ENCODE measurements at places on chromosomes 5 and 9. TPM values are rescaled to one million over a fixed set of nuclear protein-coding genes. Genes with fewer than 3 reads are reported as not detected.
A peak's percentile ranks its signal among the peaks of the same experiment; 100 is the strongest.

GRCh38 chr5:53422539-53422938, 57.9 kb upstream of the FST start:
- no peak for DNase-seq

DNA sequence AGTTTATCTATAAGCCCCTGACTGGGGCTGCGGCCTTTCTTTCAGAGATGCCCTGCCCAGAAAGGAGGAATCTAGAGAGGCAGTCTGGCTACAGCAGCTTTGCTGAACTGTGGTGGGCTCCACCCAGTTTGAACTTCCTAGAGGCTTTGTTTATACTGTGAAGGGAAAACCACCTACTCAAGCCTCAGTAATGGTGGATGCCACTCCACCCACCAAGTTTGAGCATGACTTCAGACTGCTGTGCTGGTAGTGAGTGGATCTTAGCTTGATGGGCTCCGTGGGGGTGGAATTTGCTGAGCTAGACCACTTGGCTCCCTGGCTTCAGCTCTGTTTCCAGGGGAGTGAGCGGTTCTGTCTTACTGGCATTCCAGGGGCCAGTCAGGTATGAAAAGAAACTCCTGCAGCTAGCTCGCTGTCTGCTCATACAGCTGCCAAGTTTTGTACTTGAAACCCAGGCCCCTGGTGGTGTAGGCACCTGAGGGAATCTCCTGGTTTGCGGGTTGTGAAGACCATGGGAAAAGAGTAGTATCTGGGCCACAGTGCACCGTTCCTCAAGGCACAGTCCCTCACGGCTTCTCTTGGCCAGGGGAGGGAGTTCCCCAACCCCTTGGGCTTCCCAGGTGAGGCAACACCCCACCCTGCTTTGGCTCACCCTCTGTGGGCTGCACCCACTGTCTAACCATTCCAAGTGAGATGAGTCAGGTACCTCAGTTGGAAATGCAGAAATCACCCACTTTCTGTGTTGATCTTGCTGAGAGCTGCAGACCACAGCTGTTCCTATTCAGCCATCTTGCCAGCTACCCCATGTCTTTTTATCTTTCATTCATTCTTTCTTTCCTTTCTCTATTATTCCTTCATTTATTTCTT, 211.8 kb upstream of the C9orf72 start:
- DNase-seq = no peak

DNA sequence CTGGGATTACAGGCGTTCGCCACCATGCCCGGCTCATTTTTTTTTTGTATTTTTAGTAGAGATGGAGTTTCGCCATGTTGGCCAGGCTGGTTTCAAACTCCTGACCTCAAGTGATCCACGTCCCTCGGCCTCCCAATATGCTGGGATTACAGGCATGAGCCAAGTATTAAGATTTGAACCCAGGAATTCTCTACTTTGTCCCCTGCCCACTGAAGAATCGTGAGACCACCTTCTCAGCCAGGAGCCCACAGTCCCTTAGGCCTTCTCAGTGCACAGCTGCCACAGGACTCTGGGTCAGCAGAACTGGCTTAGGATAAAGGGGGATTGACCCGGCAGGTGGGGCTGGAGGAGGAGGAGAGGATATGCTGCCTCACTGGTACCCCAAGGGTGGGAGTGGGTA, 13.4 kb downstream of the OLFML2A start:
- no peak for DNase-seq

GRCh38 chr5:98771382-98772109, 1.9 kb upstream of the RGMB start:
- peak; percentile 50 for DNase-seq

DNA sequence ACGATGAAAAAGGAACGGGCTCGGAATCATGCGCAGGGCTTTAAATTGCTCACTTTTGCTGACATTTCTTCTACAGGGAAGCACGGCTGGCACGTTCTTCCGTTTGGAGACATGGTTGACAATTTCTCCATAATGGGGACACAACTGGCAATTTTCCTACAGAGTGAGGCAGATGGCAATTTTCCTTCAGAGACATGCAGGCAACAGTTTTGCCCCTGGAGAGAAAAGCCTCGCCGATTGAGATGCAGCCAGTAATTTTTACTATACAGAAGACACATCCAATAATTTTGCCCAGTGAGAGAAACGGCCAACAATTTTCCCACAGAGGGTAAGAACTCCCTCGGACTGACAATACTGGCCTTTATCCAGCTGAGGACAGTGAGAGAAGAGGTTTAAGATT, 90.9 kb upstream of the GPR151 start:
- no peak for DNase-seq

- DNase-seq = no peak
Observed at GRCh38 chr9:95808011-95808410, 67.5 kb upstream of the ERCC6L2 start.

GRCh38 chr5:114223866-114224265, 138.0 kb upstream of the KCNN2 start:
- DNase-seq = no peak

GRCh38 chr5:112142769-112143270, 276.3 kb downstream of the EPB41L4A start:
- DNase-seq = no peak

DNA sequence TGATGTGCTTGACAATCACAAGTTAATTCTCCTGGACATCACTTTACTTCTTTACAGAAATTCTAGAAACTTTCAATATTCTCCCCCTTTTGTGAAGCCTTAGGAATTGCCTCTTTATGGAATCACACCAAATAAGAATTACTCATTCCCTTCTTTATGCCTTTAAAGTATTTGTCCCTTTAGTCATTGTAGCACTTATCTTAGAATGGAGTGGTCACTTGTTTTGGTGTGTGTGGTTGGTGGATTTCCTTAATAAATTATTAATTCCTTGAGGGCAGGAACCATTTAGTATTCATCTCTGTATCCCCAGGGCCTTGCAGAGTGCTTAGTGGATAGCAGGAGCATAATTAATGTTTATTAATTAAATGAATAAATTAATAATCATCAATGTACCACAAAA, 307.0 kb downstream of the ARRDC3 start:
- DNase-seq = no peak

DNA sequence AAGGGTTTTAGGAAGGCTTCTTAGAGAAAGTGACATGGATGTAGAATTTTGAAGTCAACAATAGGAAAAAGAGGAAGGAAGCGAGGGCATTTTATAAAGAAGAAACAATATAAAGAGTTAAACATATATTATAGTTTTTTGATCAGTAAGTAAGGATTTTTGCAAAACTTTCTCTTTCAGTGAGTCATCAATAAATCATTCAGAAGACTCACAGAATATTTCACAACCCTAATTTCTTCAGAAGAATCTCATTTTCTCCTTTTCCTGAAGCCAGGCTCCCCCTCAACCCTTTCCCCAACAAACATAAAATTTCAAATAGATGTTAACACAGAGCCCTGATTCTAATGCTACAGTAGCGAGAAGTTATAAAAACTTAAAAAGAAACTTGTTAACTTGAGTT, 4.3 kb upstream of the COX7C start:
- DNase-seq = no peak

- DNase-seq = no peak
Observed at GRCh38 chr5:157578079-157578780, 2.7 kb upstream of the ADAM19 start.

GRCh38 chr9:129172816-129173215, 5.2 kb downstream of the IER5L start:
- no peak for DNase-seq

DNA sequence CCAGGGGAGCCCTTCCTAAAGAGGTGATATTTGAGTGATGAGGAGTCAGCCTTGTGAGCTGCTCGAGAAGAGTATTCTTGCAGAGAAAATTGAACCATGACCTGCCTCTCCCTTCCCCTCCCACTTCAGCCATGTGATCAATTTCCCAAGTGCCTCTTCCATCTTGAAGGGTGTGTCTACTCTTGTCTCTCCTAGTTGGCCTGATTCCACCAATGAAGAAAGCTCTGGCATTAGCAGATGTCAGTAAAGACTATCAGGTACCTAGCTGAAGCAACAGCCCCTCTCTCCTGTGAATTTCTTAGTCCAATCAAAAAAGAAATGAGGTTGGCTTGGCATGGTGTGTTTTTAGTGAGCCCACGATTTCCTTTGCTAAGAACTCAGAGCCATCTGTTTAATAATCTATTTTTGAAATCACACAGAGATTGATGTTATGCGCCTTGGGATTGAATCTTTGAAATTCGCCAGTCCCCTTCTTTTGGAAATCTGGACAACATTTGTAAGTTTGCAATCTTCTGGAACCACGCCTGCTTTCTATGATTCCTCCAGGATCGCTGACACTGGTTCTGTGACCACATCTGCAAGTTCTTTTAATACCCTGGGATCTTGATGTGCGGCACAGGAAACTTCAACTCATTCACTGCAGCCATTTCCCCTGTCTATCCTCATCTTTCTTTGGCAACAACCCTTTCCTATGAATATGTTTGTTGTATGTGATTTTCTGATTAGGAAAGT, 404.6 kb downstream of the DMRT2 start:
- DNase-seq = no peak

DNA sequence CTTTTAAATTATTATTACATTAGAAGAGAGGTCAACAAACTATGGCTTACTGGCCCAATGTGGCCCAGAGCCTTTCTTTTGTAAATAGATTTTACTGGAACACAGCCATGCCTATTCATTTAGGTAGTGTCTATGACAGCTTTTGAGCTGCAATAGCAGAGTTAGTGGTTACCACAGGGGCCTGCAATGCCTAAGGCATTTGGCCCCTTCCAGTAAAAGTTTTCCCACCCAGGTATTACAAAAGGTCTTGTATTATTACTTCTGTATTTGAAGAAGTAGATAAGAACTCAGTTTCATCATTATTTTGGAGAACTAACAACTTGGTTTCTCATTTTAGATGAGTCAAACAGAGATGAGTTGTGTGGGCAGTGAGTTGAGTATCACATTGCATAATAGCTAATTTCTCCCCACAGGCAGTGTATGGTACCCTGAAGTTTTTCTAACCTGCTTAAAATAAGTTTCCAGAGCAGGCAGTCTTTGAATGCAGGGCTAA, 9.5 kb downstream of the MTRR start:
- no peak for DNase-seq

- DNase-seq = no peak
Observed at GRCh38 chr5:89418407-89419085, 535.6 kb upstream of the MEF2C start.

GRCh38 chr9:130328349-130328801, 62.8 kb downstream of the HMCN2 start:
- no peak for DNase-seq

DNA sequence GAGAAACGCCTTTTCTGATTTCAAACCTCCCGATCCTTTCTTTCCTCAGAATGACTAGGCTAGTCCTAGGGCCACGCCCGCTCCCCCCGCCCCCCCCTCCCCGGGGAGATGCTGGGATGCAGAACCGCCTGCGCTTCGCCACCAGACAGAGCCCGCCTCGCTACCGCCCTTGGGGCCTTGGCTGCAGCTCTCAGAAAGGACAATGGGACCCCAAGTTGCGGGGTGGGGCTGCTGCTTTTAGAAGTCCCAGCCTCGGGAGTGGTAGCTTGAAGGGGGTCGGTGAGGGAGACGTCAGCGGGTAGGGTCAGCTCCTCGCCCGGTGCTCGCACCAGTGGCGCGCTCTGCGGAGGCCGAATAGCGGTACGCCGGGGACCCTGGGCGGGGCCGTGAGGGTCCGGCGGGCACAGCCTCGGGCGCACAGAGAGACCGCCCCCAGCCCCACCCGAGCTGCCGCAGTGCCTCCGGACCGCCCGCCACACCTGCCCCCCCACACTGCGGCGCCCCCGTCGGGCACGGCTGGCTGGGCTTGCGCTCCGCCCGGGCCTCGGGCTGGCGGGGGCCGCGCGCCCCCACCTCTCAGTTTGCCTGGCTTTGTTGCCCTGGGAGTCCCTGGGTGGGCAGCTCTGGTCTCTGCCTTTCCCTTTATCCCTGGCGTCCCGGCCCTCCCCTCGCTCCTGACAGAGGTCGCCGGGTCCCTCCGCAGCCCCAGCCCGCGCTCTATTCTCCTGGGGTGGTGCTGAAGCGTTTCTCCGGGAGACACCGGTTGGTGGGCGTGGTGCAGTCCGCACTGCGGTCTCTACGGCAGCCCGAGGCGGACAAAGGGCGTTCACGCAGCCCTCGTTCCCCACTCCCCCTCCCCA, 1.2 kb downstream of the MAP1B start:
- DNase-seq = peak; percentile 56

Gene PHF24
- 0.29 TPM for total RNA-seq

Gene SH3GL2
- total RNA-seq = 3.3 TPM

Gene PAEP
- not detected for total RNA-seq

Gene DOLPP1
- total RNA-seq = 29.3 TPM

Gene WDR31
- 5.1 TPM for total RNA-seq

Gene YTHDC2
- 41.2 TPM for total RNA-seq

Gene PGM5
- total RNA-seq = 3.9 TPM

Gene TAS2R1
- total RNA-seq = 0.22 TPM

Data from progenitor cell of endocrine pancreas (in vitro differentiated cells).